Kidney glomerular epithelial cell (primary cell): ENCODE measurements at places on chromosomes 7 and 10.

- no peak for DNase-seq
Measured at GRCh38 chr7:128915271-128915819, 4.8 kb upstream of the KCP start.

- DNase-seq, result no peak
Measured at GRCh38 chr10:42482411-42482810, 156.0 kb downstream of the ZNF33B start.

- no peak for DNase-seq
Measured at GRCh38 chr7:131159961-131160361, 167.7 kb upstream of the MKLN1 start.

DNA sequence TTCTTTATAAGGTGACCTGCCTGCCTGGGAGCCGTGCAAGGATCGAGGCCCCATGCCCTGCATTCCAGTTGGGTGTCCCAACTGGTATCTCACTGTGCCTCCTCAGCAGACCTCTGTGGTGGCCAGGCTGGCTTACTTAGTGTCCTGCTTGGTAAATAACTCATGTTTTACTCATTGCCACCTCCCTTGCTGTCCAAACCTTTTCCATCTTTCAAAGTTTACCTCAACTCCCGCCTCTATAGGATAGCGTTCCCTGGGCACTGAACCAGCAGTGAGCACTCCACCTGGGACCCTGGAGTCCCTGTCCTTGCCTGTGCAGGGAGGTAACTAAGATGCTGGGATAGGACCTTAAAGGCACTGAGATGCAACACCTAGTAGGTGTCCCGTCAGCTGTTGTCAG, 33.6 kb downstream of the SLC18A2 start:
- no peak for DNase-seq

DNA sequence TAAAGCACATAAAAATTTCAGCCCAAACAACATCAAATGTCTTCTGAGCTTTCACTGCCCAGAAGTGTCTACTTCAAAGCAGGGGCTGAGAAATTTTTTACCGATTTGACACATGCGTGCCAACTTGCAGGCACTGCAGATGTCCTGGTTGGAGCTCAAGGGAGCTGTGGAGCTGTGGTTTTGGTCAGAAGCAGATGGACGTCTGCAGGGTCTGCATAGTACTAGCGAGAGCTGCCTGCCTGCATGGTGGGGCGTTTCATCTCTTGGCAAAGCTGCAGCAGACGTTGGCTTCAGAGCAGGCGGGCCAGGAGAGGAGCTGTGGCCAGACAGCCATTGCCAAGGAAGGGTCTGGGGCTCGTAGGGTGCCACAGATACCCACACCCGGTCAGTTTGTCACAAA, 296.7 kb downstream of the GLRX3 start:
- no peak for DNase-seq
